Right ventricle myocardium inferior (tissue), 1 donor: ENCODE measurements at places on chromosomes 7 and 10. TPM values are rescaled to one million over a fixed set of nuclear protein-coding genes. Genes with fewer than 3 reads are reported as not detected.

The GPR37 gene
- total RNA-seq = not detected

The CTTNBP2 gene
- 1.5 TPM for total RNA-seq

The NOBOX gene
- not detected for total RNA-seq

The DEPP1 gene
- total RNA-seq = 33.0 TPM

The CALN1 gene
- not detected for total RNA-seq

The PIK3CG gene
- 2.5 TPM for total RNA-seq

The AKR1C4 gene
- total RNA-seq = not detected

The DLG5 gene
- 8.9 TPM for total RNA-seq

The HOXA10 gene
- total RNA-seq = not detected

DNA sequence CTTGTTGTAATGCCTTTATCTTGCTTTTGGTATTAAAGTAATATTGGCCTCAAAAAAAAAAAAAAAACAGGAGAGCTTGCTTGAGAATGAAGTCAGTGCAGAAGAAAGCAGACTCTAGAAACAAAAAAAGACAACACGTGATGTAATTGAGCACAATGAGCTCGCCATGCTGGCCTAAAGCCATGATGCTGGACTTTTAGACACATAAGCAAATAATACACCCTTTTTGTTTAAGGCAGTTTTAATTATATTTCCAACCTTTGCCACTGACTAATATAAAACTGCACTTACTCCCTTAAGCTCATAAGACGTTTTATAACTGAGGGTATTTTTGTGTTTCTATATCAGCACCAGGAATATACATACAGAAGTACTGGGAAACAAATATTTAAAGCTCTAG, 798.3 kb downstream of the KCNMA1 start:
- no peak for DNase-seq

- no peak for DNase-seq
These were observed 543.1 kb downstream of the CNTNAP2 start for GRCh38 chr7:146659732-146660131.

GRCh38 chr10:14003517-14004184, 327.1 kb downstream of the FRMD4A start:
- no peak for DNase-seq

DNA sequence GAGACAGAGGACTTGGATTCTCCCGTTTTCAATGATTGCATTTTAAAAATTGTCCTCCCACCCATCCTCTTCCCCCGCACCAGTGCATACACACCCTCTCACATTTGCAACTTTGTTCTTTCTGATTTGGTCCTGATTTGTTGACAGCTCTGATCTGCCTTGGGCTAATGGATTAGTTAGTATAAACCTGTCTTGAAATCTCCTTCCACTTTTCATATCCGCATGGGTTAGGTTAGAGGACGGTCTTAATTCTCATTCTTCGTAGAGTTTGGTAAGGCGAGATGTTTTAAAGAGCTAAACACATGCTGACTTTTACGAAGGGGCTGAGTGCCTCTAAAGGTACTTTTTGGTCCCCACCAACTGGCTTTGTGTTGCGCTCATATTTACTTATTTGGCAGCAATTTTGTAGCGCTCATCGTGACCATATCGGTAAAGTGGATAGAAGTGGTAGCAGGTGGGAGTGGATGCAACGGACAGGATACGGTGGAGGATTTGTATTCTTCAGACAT, 1.1 kb downstream of the AHR start:
- DNase-seq = no peak

- no peak for DNase-seq
These were observed 294.6 kb upstream of the ZNF32 start for GRCh38 chr10:43943119-43943817.

DNA sequence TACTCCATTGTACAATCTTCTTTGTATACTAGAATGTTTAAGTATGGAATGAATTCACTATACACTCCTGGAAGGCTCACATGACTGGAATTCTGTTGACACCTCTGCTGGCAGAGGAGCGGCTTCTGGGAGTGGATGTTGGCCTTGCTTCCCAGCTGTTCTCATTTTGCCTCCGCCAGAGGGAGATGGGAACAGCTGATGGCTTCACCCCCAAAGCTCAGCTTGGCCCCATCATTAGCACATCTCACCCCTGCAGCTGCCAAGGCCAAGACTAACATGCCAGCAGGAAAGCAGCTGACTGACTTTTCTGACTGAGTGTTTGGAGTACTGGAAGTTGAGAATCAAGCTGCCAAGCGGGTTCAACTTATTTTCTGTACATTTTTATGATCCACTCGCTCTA, 15.1 kb downstream of the ADAM12 start:
- peak; percentile 65 for DNase-seq

GRCh38 chr7:74455291-74455804, 1.6 kb downstream of the GTF2IRD1 start:
- no peak for DNase-seq

GRCh38 chr10:44386546-44387052, 1.7 kb upstream of the CXCL12 start:
- DNase-seq = peak; percentile 81

- DNase-seq = no peak
These were observed 40.6 kb downstream of the ZNF438 start for GRCh38 chr10:30990971-30991646.

- no peak for DNase-seq
These were observed 33.6 kb upstream of the A1CF start for GRCh38 chr10:50919010-50919409.

DNA sequence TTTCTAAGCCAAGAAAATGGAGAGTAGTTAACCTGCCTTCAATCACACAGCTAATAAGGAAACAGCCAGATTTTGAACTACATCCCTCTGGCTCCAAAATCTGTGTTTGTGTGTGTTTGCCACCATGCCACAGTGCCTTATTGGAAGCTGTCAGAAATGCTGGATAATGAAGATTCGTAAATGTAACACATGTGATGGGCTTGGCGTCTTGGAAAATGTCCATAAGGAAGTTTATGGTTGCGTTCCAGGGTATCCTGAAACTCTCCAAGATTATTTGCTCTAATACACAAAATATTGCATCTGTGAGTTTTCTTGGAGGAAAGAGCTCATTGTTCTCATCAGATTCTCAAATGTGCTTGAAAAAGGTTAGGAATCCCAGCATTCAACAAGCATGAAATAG, 22.7 kb downstream of the MYOF start:
- DNase-seq = no peak

DNA sequence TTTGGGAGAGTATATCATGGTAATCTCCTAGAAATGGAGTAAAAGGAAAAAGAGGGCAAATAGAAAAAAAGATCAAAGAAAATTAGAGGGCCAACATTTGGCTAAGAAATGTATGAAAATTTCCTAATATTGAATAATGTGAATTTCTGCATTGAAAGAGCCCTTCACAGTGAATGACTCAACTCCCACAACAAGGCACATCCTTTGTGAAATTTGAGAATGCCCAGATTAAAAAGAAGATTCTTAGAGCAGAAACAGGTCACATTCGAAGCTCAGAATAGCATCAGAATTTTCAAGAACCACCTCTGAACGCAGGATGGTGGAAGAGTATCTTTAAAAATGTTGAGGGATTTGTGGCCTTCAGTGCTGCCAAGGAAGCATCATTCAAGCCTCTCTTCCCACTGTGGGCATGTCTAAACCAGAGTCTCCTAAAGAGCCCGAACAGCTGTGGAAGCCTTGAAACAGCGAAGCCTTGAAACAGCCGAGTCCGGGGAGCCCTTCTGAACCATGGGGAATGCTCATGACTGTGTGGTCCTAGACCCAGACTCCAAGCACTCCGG, 43.6 kb downstream of the GUSB start:
- no peak for DNase-seq

GRCh38 chr10:73251683-73252444, 580 bp downstream of the MRPS16 start:
- DNase-seq = no peak

DNA sequence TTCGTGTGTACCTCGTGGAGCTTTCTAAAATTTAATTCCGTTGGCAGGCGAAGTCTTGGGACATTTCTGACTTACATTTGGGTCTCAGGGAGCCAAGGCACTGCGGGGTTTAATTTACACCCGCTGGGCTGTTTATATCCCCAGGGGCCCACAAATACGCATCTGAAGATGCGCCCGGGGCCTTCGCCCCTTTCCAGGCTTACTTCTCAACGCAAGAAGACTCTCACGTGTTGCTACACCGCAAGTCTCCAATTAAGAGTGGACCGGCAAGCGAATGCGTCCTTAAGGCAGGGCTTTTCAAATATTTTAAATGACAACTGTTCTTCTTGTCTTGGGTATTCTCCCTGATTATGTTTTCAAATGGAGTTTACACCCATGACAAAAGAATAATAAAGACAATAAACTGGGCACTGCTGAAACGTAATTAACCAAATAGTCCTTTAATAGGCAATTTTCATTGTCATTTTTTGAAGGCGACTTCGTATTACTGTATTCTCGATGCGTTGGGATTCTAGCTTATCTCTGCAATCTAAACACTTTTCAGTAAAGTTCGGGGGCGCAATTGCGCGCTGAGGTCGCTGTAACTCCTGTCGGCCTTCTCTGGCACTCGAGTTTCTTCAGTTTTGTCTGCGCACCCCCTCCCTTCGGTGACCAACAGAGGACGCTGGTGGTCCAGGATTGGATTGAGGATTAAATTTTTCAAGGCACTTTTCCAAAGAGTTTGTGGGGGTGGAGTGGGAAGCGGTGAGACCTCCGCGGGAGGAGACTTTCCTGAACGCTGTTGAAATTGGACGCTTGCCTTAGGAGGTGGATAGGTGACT, 837 bp upstream of the IGFBP3 start:
- peak; percentile 62 for DNase-seq

- no peak for DNase-seq
These were observed 62.7 kb downstream of the LANCL2 start for GRCh38 chr7:55427800-55428199.

DNA sequence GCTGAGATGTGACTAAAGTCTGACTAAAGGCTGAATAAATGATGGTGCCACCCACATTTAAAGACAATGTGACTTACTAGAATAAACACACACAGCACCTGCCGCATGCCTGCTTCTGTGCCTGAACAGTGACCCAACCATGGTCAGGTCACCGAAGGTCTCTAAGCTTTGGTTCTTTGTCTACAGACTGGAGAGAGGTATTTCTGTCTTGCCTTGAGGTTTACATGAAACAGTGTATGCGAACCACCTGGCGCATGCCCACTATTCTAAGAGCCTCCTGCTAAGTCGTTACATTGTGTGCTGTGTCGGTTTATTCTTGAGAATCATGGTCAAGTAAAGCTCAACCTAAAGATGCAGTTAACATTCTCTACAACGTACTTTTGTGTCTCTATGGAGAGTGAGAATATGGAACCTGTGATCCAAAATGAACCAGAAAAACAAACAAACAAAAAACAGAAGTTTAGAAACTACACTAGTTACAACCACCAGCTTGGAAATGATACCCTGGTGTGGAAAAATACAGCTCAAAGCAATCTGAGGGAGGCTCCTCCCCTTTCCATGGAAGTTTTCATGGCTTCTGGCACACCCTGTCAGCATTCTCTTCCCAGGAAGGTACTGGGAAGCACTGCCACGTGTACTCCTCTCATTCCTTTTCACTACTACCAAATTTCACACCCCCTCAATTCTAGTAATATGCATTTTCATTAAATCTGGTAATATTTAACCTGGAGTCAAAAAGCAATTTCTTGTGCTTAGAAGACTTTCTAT, 40.0 kb downstream of the VOPP1 start:
- DNase-seq = no peak

DNA sequence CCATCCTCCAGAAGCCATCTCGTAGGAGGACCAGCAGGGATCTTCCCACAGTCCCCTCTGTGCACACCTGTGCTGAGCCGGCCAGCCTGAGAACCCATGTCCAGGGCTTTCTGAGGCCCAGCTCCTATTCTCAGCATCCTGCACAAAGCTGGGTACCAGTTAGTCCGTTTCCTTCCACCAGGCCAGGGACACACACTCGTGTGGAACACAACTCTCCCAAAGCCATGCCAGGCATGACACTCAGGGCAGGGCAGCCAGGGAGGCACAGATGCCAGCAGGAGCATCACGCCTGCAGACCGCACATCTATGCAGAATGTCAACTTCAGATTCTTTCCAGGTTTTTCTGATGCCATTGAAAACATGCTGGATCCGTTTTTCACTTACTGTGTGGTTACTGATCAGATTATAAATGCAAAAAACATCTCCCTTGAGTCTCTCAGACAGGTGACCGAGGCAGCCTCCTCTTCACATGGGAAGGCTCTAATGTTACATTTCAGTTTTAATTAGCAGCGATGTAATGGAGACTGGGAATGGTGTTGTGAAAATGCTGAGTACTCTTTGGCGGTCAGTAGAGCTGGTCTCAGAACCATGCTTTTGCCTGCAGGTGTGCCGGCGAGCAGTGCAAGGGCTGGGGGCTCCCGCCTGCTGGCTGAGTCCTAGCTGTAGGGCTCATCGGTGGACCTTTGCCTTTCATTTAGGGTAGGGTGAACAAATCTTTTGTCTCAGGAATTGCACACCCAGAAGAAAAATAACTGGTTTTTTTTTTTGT, 3.3 kb upstream of the SUN1 start:
- no peak for DNase-seq

- no peak for DNase-seq
These were observed 64.8 kb upstream of the AHR start for GRCh38 chr7:17233603-17234002.

DNA sequence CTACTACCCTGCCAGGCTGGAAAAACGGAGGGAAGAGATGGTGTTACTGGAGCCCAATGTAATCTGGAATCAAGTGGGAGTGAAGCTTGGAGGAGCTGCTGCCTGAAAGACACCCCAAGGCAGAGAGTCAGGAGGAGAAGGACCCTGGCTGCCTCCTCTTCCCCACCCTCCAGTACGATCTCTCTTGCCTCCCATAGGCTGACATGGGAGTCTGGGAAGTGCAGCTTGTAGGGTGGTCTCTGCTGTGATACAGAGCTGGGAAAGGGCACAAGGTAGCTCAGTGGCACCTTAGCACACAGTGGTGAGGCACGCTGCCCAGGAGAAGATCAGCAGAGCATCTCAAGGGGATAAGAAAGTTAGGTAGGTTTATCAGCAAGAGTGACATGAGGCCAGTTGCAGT, 35.9 kb downstream of the EMX2 start:
- no peak for DNase-seq

GRCh38 chr7:32890793-32891042, 842 bp downstream of the KBTBD2 start:
- no peak for DNase-seq

DNA sequence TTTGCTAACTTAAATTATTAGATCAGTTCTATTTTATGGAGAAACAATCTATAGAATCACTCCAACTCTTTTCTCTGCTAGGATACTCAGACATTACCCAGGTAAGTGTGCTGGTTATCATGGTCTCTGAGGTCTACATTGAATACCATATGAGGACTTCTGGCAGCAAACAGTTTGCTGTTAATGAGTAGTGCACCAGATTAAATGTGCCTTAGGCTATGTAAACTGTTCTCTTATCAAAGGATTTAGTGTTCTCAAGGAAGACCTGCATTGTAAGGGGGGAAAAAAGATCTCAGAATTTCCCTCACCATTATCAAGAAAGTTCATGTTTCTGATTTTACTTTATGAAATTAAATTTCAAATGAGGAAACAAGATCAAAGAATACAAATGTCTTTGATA, 107.5 kb downstream of the ITGB8 start:
- DNase-seq = no peak

- DNase-seq = no peak
These were observed 23.2 kb upstream of the SEMA3E start for GRCh38 chr7:83672157-83672556.

- DNase-seq = no peak
These were observed 125.8 kb downstream of the CRPPA start for GRCh38 chr7:16295558-16295957.

- DNase-seq = no peak
These were observed 26.7 kb downstream of the WAC start for GRCh38 chr10:28559618-28560017.
